ENCODE measurements at places on chromosomes 11 and 22. TPM values are rescaled to one million over a fixed set of nuclear protein-coding genes. Genes with fewer than 3 reads are reported as not detected.

CASP5 gene
- not detected for total RNA-seq

ADAMTS8 gene
- total RNA-seq = not detected

RIC8A gene
- total RNA-seq = 139 TPM

DEUP1 gene
- not detected for total RNA-seq

MS4A6A gene
- total RNA-seq = 1.6 TPM

APOA5 gene
- not detected for total RNA-seq

SERPINH1 gene
- 21.1 TPM for total RNA-seq

BEST1 gene
- 0.09 TPM for total RNA-seq

SHISA8 gene
- 1.4 TPM for total RNA-seq

ASPHD2 gene
- 13.1 TPM for total RNA-seq

DTX4 gene
- total RNA-seq = 0.24 TPM

IFTAP gene
- 6.0 TPM for total RNA-seq

- H3K4me1 ChIP-seq = no peaks in the 10 kb centered on the region
- no peak for DNase-seq
Measured at GRCh38 chr11:93844568-93844967, 5.8 kb downstream of the VSTM5 start.

DNA sequence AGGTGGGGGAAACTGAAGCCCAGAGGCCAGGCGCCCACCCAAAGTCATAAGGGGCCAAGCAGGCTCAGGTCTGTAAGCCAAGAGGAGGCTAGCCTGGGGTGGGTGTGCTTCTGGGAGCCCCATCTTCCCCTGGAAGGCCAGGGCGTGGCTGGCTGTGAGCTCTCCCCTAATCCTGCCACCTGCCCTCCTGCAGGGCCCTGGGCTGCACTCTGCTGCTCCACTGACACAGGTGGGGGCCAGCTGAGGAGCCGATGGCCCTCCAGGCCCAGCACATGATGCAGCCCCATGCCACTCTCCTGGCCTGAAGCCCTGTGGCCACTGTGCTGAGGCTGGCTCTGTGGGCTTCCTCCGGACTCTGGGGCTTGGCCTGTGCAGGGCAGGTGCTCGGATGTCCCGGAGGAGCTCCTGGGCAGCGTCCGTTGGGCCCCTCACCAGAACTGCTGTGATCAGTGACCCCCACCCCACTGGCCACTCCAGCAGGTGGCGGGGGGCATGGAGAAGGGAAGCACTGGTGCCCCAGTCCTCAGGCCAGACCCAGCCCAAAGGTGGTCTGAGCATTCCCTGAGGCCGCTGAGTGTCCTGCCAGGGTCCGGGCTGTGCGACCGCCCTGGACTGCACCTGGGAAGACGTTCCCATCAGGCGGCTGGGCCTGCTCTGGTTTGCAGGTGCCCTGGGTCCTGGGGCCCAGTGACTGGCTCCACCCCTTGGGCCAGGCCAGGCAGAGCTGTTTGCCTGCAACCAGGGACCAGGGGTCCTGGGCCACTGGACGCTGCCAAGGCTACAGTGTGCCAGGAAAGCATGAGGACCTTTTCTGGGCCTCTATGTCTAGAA is 8.5 kb downstream of the PIM3 start:
- peaks cover 26% of the 10 kb centered on the region for H3K4me1 ChIP-seq
- H3K4me3 ChIP-seq = no peak overlapping the region
- no peak for DNase-seq
- peaks cover under 1% of the 10 kb centered on the region for H3K36me3 ChIP-seq
- H3K27ac ChIP-seq = peak overlapping the region; percentile 16

GRCh38 chr11:126718276-126718675 is 282.3 kb downstream of the KIRREL3 start:
- H3K4me1 ChIP-seq = no peaks in the 10 kb centered on the region
- H3K36me3 ChIP-seq = no peaks in the 10 kb centered on the region
- no peak for DNase-seq
- no peaks in the 10 kb centered on the region for H3K27me3 ChIP-seq
- H3K4me3 ChIP-seq = no peak overlapping the region

DNA sequence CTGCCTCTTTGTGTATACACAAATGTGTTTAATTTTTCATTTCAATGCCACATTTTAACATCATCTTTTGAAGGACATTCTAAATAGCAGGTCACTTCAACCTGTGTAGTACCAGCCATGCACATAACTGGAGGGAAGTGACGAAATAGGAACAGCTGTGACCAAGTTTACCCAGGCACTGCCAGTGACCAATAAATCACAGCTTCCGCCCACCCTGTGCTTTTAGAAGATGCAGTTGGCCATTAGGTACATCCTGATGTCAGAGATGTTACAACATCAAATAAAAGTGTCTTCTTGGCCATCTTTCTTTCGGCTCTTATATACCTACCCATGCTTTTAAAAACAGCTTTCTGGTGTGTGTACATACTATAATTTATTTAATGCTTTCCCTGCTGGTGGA is 7.8 kb downstream of the LDLRAD3 start:
- no peak overlapping the region for H3K27ac ChIP-seq
- no peak overlapping the region for H3K4me3 ChIP-seq
- no peaks in the 10 kb centered on the region for H3K27me3 ChIP-seq
- no peaks in the 10 kb centered on the region for H3K36me3 ChIP-seq
- no peak for DNase-seq

- H3K4me3 ChIP-seq = no peak overlapping the region
- DNase-seq = no peak
- H3K4me1 ChIP-seq = peaks cover 19% of the 10 kb centered on the region
- H3K27me3 ChIP-seq = no peaks in the 10 kb centered on the region
- peaks cover 29% of the 10 kb centered on the region for H3K36me3 ChIP-seq
Measured at GRCh38 chr11:65849771-65850216, 8.2 kb downstream of the CFL1 start.

DNA sequence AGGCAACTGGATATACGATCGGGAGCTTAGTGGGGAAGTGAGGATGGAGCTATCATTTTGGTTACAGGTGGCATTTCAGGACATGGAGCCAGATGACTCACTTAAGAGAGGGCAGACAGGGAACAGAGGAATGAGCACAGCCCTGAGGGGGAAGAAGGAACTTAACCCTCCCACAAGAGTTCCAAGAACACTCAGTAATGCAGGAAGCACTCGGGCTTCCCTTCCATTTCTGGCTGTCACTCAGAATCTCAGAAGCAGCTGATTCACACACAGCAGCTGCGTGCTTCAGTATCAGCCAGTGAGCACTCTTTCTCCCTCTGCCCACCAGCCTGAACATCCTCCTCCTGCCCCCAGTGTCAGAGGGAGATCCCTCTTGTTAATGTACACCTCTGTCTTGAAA is 34.8 kb downstream of the EFCAB6 start:
- H3K4me1 ChIP-seq = no peaks in the 10 kb centered on the region
- no peak overlapping the region for H3K4me3 ChIP-seq
- no peak for DNase-seq
- H3K27ac ChIP-seq = no peak overlapping the region

DNA sequence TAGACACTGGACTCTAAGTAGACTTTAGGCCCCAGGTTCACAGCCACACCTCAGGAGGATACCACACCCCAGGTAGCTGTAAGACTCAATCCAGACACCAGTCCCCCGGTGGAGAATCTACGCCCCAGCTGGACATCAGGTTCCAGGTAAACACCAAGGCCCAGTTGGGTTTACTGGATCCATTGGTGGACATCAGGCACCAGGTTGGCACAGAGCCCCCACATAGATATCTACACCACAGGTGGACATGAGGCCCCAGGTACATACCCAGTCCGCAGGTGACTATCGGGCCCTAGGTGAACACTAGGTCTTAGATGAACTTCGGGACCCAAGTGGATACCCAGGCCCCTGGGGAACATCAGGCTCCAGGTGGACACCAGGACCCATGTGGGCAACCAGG is 58.9 kb upstream of the SEPTIN5 start:
- H3K36me3 ChIP-seq = no peaks in the 10 kb centered on the region
- DNase-seq = no peak
- no peak overlapping the region for H3K27ac ChIP-seq
- H3K27me3 ChIP-seq = no peaks in the 10 kb centered on the region
- no peaks in the 10 kb centered on the region for H3K4me1 ChIP-seq

DNA sequence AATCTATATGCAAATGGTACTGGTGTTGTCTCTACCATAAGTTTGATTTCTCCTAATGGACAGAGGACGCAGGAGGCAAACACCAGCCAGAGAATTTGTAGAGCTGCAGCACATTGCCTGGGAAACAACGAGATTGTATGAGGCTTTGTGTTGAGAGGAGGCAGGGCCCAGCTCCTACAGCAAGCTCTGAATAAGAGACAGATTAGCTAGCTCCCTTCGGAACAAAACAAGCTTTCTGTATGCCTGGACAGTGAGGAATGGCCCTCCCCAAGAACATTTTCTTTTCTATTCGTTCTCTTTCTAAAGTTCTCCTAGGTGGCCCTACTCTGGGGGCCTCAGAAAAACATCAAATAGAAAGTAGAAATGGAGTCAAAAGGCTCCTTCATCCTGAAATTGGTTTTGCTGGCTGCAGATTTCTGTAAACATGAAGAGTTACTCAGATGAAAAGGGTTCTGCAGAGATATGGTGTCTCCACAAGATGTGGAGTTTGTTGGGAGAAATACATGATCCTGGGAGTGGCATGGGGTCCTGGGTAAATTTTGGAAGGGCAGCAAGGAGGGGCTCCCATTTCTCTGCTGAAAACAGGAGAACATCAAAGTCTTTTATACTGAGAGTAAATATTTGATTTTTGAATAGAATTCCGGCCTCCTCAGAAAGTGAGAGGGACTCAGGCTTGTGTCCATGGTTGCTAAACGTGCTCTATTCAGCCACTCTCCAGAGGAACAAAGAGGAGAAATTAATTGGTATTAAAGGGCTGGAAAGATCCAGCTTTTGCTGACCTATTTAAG is 6.8 kb upstream of the HEPACAM start:
- no peak for DNase-seq
- H3K4me3 ChIP-seq = no peak overlapping the region
- H3K36me3 ChIP-seq = no peaks in the 10 kb centered on the region
- H3K27me3 ChIP-seq = no peaks in the 10 kb centered on the region
- H3K27ac ChIP-seq = no peak overlapping the region

DNA sequence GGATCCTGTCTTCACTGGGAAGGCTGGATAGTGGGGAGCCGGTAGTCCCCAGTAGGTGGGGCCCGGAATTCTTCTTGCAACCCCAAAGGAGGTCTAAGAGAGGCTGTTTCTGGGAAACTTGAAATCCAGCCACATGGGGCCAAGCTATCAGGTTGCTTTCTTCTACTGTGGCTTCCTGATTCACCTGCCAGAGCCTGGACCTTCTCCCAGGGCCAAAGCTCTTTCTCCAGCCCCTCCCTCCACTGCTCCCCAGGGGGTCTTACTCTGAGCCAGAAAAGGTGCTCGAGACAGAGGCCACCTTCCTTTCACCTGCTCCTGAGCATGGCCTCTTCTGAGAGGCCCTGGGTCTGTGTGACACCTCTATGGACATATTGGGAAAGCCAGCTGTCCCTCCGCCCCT is 9.1 kb downstream of the TST start:
- no peak for DNase-seq
- H3K4me3 ChIP-seq = no peak overlapping the region
- H3K27me3 ChIP-seq = no peaks in the 10 kb centered on the region
- H3K27ac ChIP-seq = no peak overlapping the region
- H3K4me1 ChIP-seq = no peaks in the 10 kb centered on the region

- no peaks in the 10 kb centered on the region for H3K27me3 ChIP-seq
- no peaks in the 10 kb centered on the region for H3K4me1 ChIP-seq
- no peak overlapping the region for H3K4me3 ChIP-seq
- no peak for DNase-seq
- no peaks in the 10 kb centered on the region for H3K36me3 ChIP-seq
Measured at GRCh38 chr11:69376155-69377028, 82.4 kb downstream of the MYEOV start.

- no peaks in the 10 kb centered on the region for H3K4me1 ChIP-seq
- DNase-seq = no peak
- peaks cover 30% of the 10 kb centered on the region for H3K27me3 ChIP-seq
- no peaks in the 10 kb centered on the region for H3K36me3 ChIP-seq
- no peak overlapping the region for H3K27ac ChIP-seq
Measured at GRCh38 chr11:2138431-2139122, 612 bp downstream of the IGF2 start.

DNA sequence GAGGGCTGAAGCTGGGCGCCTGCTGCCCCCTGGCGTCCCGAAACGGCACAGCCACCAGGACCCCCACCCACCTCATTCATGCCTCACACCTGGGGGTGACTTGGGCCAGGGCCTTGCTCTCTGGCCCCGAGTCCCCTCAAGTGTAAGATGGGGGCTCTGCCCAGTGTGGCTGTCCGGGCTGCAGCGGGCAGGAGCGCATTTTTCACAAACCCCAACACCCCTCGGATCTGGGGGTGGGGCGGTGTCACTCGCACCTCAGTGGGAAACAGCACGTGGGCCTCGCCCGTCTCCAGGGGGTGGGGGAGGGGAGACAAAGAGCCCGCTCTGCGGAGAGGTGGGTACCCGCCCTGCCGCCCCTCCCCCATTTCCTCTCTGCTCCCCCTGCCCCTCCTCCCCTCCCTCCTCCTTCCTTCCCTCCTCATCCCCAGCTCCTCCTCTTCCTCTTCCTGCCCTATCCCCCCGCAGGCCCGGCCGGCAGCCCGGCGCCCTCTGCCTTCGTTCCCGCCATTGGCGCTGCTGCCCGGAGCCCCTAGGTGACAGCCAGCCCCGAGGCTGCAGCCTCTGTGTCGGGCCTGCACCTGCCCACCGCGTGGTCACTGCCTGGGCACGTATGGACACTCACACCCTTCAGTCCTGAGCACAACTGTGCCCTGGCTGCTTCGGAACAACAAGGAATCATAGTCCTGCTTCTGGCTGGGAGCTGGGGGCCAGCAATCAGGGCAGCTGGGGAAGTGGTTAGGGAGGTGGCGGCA is 6.8 kb upstream of the CDKN1C start:
- H3K27me3 ChIP-seq = no peaks in the 10 kb centered on the region
- no peaks in the 10 kb centered on the region for H3K36me3 ChIP-seq
- peaks cover 31% of the 10 kb centered on the region for H3K4me1 ChIP-seq
- H3K27ac ChIP-seq = peak overlapping the region; percentile 71
- peak overlapping the region; percentile 63 for H3K4me3 ChIP-seq
- DNase-seq = peak; percentile 64
